ENCODE measurements at places on chromosomes 7 and 10.

GRCh38 chr10:96636551-96636950 is 49.7 kb upstream of the TM9SF3 start:
- no peak for DNase-seq

DNA sequence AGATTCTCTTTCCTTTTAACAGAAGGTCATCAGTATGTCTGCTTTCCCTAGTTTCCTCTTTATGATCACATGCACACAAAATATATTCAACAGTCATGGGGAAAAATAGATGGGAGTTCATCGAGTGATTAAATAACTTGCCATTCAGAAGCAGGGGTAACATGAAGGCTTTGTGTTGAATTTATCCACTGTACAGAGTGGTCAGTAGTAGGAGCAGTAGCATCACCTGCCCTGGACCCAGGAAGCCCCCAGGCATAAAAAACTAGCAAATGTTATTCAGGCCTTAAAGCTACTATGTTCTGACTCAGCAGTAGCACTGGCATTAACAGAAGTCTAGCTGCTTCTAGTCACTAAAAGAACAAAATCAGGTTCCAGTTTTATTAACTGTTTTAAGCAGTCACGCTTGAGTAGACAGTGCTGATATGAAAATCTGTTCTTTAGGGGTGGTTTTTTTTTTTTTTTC is 31.4 kb upstream of the FAM133B start:
- no peak for DNase-seq

DNA sequence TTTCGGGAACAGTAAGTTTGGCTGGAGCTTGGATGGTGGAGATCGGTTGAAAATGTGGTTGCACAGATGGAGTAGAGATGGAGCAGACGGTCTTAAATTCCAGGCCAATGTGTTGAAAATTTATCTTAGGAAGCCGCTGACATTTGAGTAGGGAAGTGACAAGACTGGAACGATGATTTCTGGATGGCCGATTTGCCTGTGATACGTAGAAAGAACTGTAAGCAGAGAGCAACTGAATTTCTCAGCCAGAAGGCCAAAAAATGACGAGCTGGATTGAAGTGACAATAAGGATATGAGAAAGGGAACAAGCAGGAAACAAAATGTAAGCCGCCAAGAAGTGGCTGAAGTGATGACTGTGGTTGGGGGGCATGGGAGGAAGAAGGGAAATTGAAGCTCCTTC is 687 bp upstream of the ARMC3 start:
- no peak for DNase-seq

DNA sequence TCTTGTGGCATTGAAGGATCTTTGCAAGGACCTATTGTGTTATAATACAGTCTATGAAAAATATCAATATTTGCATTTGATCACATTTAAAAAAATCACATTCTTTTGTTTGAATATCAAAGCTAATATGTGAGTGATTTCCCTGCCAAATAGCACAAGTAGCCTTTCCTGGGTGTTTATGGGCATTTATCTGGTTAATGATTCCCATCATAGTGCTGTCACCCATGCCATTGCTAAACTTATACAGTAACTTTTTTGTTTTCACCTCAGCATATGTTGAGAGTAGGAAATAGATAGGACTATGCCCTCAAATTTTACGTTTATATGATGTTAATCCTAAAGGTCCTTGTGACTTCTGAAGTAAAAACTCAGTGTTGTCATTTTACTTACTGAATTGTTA is 136.9 kb downstream of the CFTR start:
- no peak for DNase-seq

- no peak for DNase-seq
Measured at GRCh38 chr10:94038024-94038423, 44.3 kb downstream of the PLCE1 start.

- no peak for DNase-seq
Measured at GRCh38 chr7:37380831-37381230, 67.8 kb downstream of the ELMO1 start.

DNA sequence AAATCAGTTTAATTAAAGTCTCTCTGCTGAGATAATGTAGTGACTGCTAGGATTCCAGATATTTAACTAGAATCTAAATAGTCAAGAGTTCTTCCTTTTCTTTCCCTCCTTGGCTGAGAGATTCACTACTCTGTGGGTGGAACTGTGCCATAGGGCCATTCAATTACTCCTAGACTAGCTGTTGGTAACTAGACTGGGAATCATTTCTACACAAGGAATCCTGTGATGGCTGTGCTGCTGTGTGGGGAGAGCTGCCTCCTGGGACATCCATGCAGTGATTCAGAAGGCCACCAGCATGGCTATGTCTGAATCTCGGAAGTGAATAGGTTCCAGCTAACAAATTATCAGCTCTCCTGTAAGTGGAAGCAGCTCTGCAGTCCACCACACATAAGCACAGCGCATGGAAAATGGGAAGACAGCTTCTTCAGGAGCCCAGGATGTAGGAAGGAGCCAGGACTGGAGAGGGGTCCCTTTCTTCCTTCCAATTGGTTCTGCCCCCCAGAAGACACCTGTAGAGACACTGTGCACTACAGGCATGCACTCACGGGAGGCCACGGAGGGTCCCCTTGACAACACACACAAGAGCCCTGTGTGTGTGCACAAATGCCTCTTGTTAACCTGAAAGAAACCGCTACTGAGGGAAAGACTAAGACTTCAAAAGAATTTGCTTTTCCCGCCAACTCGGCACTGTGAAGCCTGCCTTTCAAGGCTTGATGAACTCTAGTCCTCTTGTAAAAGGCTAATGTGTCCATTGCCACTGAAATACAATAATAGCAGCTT is 66.5 kb downstream of the SCRN1 start:
- DNase-seq: no peak

GRCh38 chr7:101676956-101677355 is 47.9 kb upstream of the MYL10 start:
- no peak for DNase-seq

Data from nucleus accumbens (tissue), 56 donors.